ENCODE measurements at places on chromosomes 11 and 22.

DNA sequence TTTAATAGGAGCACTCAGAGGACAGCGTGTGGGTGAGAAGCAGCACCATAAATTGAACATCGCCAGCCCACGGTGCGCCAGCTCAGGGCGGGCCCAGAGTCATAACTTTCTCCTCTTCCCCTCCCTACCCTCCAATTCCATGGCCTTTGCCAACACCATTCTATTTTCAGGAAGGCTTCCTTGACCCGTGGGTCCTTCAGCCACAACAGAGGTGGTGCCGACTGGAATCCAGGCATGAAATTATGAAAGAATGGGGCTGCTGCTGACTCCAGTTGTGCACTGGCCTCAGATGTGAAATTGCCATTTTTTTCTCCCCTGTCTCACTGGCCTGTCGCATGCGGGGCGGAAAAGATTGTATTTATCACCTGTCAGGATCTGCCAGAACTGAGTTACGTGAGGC is 345.9 kb downstream of the MIAT start:
- no peak for DNase-seq

DNA sequence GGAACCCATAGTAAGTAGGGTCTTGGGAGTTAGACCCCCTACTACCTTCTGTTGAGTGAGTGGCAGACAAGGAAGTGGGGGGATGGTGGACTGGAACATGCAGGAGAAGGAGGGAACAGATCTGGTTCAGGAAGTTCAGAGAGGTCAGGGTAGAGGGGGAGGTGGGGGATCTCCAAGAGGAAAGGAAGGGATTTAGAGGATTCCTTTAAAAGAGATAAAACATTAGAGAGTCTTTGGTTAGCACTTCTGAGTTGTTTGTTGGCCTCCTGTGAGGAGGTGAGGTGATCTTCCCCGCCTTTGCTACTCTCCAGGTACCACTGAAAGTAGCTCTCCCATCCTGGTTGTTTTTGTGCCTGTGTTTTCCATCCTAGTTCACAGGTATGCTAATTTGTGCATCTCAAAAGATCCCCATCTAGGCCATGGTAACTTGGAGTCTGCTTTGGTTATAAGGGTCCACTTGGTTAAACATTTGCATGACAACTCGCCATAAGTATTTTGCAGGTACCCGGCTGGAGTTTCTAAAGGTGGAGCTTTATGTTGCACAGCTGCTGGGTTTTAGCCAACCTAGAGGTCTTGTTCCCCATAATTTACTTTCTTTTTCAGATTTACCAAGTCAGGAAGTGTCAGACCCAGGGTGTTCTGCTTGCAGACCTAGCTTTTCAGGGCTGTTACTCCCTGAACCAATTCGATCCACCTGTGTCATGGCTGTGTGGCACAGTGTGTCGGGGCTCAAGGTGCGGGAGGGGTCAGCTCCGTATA is 79.3 kb upstream of the SORL1 start:
- no peak for DNase-seq

DNA sequence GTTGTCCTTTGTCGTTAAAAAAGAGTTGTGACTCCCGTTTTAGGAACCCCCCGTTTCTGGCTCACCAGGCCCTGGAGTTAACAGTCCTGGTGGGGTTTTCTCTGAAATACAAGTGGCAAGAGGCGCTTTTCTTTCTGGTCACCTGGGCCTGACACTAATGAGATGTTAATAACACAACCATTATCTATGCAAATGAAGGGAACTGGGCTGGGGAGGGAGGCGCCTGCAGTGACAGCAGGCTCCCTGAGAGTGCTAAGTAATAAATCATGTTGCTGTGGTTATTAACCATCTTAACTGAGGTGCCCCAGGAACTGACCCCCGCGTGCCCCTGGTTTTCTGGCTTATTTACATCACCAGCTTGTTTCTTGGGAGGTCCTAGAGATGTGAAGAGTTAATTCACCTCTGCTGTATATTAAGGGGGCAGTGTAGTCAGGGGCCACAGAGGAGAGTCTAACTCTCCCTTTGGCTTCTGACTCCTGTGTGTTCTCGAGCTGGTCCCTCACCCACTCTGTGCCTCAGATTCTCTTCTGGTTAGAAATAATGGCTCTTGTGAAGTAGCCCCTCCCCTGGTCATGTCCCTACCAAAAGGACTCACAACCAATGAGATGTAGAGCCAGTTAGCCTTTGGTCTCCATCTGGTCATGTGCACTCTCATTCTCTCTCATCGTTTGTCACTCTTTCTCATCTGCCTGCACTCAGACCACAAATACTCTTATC is 276.6 kb upstream of the CADM1 start:
- DNase-seq: no peak

- DNase-seq: no peak
Observed at GRCh38 chr11:121467965-121468364, 15.2 kb upstream of the SORL1-AS1 start.

DNA sequence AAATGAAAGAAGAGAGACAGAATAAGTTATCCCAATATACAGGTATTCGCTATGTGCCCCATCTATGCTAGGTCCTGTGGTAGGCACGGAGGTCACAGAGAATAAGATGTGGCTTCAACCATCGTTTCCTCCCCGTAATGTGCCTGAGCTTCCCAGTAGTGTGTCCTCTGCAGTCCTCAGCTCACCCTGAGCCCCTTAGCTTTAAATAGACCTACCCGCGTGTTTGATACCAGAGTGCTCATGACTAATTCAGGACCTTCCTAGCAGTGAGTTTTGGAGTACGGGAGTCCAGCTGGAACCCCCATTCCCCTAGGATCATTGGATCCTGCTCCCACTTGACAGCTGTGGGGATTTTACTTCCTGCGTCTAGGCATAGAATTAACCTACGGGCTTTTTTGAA is 37.5 kb upstream of the SYN3 start:
- DNase-seq: no peak

- no peak for DNase-seq
Observed at GRCh38 chr11:2249189-2249916, 21.0 kb downstream of the ASCL2 start.

- DNase-seq: no peak
Observed at GRCh38 chr11:9103542-9104276, 12.3 kb upstream of the SCUBE2 start.

Data from KBM-7 (cell line).